ENCODE measurements at places on chromosomes 4 and X. TPM values are rescaled to one million over a fixed set of nuclear protein-coding genes. Genes with fewer than 3 reads are reported as not detected.
A peak's percentile ranks its signal among the peaks of the same experiment; 100 is the strongest.

PLAC8 gene
- 341 TPM for total RNA-seq

CASK gene
- total RNA-seq, result 47.2 TPM

RNF128 gene
- 0.10 TPM for total RNA-seq

TBL1X gene
- total RNA-seq, result 35.0 TPM

BST1 gene
- 18.1 TPM for total RNA-seq

PASD1 gene
- total RNA-seq, result not detected

NDUFC1 gene
- total RNA-seq, result 34.9 TPM

UCHL1 gene
- total RNA-seq, result 7.4 TPM

ZNF185 gene
- 7.6 TPM for total RNA-seq

ZNF732 gene
- not detected for total RNA-seq

CCDC110 gene
- 0.60 TPM for total RNA-seq

DNA sequence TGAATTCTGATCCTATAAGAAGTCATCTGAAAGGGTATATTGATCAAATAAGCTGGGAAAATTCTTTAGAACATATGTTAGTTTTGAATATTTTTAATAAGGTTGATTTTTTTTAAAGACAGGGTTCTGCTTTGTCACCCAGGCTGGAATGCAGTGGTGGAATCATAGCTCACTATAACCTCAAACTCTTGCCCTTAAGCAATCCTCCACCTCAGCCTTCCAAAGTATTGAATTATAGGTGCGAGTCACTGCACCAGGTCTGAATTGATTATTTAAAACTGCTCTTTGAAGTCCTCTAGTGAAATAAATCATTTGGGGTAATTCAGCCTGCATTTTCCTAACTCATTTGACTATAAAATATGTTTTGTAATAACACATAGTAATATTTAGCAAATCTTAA, 812.3 kb downstream of the PDHA2 start:
- no peak for DNase-seq

GRCh38 chrX:69503228-69503781, 821 bp upstream of the NALF2 start:
- DNase-seq, result no peak

- no peak for DNase-seq
Measured at GRCh38 chr4:82415922-82416365, 14.3 kb downstream of the HNRNPDL start.

DNA sequence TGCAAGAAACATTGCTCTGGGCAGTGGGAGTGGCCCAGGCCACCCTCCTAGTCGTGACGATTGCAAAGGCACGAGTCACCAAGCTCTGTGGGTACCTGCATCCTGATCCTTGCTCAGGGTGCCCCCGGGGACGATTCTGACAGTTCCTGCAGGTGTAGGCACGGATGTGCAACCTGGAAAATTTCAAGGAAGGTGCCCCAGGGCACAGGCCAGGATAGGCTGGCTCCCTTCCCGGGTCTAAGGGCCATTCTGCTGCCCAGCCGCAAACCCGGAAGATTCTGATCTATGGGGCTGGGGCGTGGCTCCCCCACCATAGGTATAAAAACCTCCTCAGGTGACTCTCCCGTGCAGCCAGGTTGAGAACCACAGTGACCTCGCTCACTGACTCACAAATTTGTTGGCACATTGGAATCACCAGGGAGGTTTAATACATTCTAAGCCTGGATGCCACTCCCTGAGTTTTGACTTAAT, 228.5 kb downstream of the PTTG2 start:
- no peak for DNase-seq

GRCh38 chrX:46792810-46793188, 33.9 kb upstream of the SLC9A7 start:
- no peak for DNase-seq

DNA sequence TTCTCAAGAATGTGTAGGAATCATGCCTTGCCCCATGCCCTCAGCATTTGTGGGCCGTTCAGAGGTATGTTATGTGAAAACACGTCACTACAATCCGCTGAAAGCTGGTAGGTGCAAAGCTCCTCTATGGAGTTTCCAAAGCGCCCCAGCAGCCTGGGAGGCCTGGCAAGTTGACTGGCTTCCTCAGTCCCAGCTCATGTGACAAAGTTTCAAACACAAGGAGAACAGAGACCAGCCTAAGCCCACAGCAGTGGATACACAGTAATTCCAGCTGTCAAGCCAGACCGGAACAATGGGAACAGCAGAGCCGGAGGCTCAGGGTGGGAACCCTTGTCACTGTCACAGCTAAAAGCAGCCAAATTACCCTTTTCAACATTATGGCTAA, 33.5 kb downstream of the NAT8L start:
- no peak for DNase-seq

DNA sequence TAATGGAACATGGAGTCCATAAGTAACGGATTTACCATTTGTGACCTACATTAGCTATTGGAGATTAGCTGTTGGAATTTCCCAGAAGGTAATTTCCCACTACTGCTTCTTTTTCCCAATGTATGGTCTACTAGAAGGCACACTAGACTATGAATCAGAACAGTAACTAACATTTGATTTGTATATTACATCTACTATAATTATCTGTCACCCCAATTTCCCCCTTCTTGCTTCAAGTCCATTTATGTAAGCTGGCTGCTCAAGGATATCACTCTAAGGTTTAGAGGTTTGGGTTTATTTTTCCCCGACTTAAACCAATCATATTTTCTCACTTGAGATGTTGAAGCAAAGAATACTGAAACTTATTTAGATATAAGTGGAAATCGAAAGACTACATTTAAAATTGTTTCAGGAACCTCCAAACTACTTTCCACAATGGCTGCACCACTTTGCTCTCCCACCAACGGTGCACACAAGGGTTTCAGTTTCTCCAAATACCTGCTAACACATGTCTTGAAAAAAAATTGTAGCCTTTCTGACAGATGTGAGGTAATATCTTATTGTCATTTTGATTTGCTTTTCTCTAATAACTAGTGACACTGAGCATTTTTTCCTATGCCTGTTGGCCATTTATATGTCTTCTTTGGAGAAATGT, 33.3 kb upstream of the H2AZ1 start:
- no peak for DNase-seq

- DNase-seq, result no peak
Measured at GRCh38 chr4:122224348-122224747, 72.2 kb downstream of the BLTP1 start.

- no peak for DNase-seq
Measured at GRCh38 chrX:68908071-68908470, 79.2 kb downstream of the EFNB1 start.

- DNase-seq, result no peak
Measured at GRCh38 chrX:3504916-3505315, 158.5 kb upstream of the MXRA5 start.

DNA sequence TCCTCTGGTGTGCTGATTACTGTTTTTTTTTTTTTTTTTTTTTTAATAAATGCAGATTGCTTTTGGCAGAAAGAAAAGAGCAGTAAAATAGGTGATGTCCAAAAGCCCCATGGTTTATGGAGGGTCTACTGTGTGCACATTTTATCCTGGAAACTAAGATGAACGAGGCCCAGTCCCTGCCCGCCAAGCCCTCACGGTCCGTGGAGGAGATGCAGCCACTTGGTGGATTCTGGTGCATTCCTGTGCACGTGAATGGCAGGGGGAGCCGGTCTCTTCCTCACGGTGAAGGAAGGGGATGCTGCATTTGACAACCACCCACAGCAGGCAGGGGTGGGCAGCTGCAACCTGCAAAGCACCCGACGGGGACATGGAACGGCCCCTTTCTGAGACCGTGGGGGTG, 100.2 kb upstream of the AFAP1 start:
- no peak for DNase-seq

DNA sequence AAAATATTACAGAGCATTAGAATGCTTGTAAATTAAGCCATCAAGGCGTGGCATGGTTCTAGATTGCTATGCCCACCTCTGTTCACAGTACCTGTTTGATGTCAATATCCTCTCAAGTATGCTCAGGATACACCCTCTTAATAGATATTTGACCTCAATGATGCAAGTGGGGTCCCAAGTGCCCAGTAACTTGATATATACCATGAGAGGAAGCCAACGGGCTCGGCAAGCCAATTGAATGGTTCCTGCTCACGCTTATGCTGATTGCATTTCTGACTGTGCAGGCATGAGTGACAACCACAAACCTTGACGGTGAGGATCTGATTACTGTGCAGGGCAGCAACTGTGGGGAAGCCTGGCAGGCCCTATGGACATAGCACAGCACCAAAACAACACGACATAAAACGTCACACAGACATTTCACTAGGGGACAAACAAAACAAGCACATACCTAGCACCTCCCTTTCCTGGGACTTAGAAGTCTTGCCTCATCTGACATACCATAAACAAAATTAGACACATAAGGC, 179.1 kb upstream of the ETNPPL start:
- no peak for DNase-seq

GRCh38 chr4:172083272-172083671, 270.1 kb downstream of the GALNTL6 start:
- no peak for DNase-seq

DNA sequence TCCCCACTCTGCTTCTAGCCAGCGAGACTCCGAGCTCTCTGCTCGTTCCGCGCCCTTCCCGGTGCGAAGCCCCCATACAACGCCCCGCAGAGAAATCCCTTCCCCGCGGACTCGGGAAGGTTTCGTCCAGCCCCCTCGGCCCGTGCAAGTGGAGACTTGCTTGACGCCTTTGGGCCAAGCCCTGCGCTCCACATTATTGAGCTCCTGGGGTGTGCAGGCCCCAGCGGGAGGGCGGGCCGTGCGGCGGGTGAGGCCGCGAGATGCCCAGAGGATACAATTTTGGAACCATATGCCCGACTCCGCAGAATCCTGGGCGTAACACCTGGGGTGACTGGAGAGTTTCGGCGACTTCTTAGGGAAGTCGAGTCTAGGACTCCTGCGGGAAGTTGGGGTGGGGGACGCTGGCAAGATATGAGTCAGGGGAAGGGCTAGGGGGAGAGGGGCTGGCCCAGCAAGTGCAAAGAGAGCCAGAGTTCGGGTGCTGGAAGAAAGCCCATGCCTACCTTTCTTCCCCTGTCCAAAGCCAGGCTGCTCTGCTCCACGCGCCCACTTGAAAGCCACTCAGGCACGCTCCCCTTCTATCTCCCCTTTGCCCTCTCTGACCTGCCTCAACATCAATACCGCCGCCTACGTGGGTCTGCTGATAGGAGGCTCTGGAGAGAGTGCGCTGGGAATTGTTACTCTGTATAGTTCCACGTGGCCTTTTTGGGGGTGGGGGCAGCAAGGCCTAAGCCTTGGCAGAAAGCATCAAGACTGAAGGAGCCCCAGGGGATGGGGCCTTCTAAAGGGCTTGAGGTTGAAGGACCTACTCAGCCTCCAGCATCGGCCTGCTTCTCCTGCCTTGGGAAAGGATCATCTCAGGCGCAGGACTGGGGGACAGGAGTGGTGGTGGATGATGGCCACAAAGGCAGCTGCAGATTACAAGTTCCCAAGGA, 1.2 kb upstream of the ELF4 start:
- peak; percentile 86 for DNase-seq

DNA sequence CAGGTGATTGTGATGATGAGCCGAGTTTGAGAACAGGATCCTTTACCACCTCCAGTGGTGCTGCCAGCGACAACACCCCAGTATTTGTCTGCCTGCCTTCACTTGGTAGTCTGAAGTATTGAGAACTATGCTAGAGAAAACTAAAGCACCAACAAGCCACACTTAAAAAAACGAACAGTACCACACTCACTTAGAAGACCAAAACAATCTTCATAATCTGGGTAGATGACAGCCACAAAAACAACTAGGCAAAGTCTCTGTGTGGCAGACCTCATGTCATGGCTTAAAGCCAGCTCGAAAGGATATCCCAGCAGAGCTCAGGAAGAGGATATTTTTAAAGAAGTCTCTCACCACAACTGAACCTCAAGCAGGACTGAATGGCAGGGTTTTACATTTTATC, 236.0 kb downstream of the GPC3 start:
- DNase-seq, result no peak

DNA sequence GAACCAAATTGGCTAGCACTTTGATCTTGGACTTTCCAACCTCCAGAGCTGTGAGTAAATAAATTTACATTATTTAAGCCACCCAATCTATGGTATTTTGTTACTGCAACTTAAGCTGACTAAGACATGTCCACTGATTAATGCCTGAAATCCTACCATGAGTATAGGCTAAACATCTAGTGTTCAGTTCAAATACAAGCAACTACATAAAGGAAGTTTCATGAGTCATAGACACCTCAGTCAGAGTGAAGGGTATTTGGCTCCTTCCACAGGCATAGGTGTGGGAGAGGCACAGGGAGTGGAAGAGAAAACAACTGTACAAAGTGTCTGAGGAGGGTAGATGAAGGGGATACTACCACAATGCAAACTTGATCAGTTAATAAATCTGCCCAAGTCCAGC, 35.5 kb upstream of the PCDH19 start:
- no peak for DNase-seq

- no peak for DNase-seq
Measured at GRCh38 chr4:3775005-3775404, 8.8 kb downstream of the ADRA2C start.

- DNase-seq, result no peak
Measured at GRCh38 chr4:25575611-25576010, 80.0 kb upstream of the SLC34A2 start.

DNA sequence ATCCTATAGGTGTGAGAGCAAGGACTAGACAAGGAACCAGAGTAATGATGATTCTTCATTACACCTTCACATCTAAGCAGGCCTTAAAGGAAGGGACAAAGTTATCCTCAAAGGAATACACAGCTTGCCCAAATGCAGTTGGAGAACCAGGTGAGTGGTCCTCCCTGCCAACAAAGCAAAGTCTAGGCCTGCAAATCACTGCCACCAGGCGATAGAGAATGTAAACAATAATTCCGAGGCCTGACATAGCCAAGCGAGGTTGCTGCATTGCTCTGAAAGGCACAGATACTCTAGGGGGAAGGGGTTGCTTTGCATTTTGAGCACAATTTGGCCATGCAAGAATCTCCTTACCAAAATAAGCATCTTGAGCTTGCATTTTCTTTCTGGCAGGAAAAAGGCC, 178.2 kb upstream of the FAT1 start:
- DNase-seq, result no peak

GRCh38 chr4:52192721-52193135, 141.6 kb downstream of the SPATA18 start:
- no peak for DNase-seq

DNA sequence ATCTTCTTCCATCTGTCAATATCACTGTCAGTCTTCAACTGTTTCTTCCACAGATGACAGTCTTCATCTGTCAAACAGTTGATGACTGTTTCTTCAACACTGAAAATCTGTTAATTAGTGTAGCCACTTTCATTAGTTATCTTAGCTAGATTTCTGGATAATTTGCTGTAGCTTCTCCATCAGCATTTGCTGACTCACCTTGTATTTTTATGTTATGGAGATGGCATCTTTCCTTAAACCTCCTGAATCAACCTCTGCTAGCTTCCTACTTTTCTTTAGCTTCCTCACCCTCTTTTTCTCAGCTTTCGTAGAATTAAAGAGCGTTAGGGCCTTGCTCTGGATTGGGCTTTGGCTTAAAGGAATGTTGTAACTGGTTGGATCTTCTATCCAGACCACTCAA, 25.1 kb downstream of the USP53 start:
- no peak for DNase-seq

DNA sequence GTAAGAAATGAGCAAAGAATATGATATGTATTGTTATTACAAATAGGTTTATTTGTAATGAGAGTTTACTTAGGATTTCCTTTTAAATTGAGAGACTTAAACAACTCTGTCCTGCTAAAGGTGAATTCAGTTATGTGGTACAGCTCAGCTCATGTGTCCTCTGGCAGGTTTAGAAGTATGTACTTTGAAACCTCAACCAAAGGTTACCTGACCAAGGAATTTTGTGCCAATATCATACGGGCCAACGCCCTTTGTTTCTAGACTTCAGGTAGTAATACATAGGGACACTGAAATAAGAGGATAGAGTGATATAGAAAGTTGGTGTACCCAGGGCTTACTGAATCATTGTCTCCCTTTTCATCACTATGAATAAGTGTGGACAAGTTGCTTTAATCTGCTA, 25.7 kb downstream of the SLAIN2 start:
- DNase-seq, result no peak

Data from spleen (tissue), 13 donors.